ENCODE measurements at places on chromosomes 3 and 15.

DNA sequence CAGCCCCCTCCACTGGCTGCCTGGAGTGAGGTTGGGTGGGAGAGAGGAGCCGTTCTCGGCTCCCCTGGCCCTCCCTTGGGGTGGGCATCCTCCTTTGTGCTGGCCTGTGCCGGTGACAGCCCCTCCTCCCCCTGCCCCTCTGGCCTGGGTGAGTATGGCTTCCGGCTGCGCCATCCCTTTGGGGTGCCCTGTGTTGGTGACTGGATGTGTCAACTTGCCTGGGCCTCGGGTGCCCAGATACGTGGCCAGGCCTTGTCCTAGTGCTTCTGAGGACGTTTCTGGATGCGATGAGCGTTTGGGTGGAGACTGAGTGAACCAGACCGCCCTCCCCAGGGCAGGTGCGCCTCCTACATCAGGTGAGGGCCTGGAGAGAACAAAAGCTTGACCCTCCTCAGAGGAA, 59.7 kb downstream of the PLXNA1 start:
- DNase-seq: no peak

- DNase-seq: no peak
Measured at GRCh38 chr3:48596157-48596556, 1.0 kb upstream of the COL7A1 start.

- no peak for DNase-seq
Measured at GRCh38 chr3:142004025-142004424, 127.6 kb downstream of the ATP1B3 start.

DNA sequence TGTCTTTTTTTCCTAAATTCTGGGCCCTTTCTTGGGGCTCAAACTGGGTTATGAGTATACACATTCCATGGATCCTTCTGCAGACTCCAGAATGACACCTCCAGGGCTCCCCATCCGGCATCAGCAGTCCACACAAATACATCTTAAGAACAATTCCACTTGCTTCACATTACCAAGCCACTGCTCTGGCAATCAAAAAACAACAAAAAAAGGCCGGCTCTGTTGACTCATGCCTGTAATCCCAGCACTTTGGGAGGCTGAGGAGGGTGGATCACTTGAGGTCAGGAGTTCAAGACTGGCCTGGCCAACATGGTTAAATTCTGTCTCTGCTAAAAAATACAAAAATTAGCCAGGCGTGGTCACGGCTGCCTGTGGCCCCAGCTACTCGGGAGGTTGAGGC, 49.9 kb upstream of the LPP start:
- DNase-seq: no peak

DNA sequence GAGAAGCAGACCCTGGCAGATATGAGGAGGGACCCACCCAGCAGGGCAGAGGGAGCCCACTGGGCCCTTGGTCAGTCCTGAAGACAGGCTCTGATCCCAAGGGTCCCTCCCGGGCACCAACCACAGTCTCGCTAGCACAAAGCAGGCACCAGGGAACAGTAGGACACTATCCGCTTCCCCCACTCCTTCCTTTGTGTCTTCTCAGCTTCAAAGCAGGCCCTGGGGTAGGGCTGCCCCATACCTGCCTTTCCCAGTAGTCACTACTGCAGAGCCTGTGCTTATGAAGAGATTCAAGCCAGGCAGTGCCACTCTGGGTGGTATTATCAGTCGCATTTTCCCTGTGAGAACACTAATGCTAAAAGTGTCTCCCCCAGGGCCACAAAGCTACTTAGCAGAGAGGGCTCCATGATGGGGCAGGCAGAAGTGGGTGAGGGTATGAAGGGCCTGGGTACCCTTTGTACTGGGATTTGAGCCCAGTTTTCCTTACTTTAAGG, 32.7 kb downstream of the SRPRB start:
- DNase-seq: no peak

DNA sequence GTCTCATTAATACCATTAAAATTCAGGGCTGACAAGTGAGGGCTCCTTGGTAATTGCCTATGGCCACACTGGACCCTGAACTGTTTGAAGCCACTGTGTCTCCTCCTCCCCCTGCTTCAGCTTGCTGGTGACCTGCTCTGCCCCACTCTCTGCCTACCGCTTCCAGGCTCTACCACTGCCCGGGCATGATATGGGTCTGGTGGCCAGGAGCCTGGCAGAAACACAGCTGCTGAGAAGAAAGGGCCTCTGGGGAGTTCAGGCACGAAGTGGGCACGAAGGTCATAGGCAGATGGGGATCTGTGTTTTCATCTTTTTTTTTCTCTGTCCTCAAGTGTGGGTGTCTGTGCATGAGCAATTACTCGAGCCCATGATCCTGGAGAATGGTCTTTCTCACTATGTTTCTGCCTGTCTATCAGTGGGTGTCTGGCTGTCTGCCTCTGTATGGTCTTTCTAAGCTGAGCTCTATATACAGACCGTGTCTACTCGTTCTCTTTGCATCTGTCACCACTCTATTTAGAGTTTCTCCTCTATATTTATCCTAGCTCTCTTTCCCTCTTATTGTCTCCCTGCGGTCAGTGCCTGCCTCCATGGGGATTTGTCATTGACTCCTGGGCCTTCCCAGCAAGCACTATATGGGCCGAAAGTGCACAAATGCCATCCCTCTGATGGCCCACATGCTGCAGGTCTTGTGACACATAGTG, 42.1 kb upstream of the EPHB1 start:
- no peak for DNase-seq

GRCh38 chr3:179278151-179278550, 27.2 kb upstream of the KCNMB3 start:
- no peak for DNase-seq

DNA sequence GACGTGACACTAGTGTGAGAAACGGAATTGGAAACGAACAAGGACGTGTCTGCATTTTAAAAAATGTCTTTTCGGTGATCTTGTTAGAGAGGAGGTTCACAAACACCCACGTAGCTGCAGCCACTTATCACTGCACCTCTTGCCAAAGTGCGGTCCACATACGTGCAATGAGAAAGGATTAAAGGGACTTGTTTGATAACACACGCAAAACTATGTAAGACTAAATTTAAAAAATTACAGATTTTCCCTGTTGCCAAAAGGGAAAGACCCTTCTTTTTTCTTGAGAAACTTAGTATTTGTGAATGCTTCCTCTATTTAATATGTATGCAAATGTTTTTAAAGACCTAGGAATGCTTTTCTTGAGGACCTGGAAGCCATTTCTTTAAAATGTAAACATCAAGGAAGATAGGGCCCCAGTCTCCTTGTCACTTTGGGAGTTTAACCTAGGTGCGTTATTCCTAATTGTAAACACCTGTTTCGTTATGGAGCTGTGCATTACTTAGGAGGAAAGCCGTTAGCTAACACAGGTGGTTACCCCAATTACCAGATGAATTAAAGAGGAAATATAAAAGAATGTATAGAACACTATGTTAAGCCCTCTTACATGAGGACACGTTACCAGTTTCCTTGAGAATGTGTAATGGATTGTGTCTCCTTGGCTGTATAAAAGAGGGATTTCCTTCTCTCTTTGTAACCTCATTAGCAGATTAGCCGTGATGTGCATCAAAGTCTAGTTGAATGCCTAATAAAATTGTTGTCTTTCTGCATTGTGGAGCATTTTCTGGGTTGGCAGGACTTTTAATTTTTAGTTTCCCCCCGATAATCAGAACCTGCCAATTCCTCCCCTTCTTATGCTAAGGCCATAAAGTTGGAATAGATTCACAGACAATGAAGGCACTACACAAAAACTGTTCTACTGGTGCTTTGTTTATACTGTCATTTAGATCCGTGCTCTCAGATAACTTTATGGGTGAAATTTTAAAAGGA, 1.0 kb downstream of the LEKR1 start:
- DNase-seq: no peak

GRCh38 chr3:140469491-140469890, 208.4 kb upstream of the TRIM42 start:
- DNase-seq: no peak

DNA sequence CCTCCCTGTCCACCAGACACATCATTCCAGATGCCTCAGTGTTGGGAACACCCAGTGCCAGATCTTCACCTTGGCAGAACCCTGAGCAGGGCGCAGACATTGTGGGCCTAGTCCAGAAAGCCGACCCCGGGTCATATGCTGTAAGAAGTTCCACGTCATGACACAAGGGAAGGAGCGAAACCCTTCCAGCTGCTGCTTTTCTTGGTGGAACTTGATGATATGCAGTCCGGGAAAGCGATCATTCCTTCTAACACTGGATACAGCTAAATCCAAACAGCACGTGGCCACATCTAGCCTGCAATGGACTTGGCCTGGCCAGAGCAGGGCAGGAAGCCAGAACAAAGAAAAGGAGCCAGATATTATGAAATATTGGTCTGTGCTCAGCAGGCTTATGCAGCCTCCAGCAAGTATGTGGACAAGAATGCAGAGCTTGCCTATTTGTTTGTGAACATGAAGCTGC, 22.0 kb downstream of the GASK1A start:
- DNase-seq: no peak

DNA sequence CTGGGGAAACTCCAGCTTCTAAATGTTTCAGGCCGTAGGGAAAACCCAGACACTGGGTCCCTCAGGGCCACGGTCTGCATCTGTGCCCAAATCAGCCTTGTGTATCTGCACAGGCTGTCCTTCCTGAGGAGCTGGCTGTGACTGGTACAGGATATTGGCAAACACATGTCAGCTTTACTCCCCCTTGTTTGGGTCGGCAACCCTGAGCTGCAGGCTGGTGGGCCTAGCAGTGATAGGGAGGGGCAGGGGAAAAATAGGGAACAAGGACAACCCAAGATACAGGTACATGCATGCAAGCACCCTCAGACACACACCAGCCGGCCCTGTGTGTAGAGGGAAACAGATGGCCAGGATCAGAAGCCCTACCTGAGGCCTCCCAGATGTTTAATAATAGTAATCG, 28.7 kb upstream of the HCN4 start:
- DNase-seq: no peak

DNA sequence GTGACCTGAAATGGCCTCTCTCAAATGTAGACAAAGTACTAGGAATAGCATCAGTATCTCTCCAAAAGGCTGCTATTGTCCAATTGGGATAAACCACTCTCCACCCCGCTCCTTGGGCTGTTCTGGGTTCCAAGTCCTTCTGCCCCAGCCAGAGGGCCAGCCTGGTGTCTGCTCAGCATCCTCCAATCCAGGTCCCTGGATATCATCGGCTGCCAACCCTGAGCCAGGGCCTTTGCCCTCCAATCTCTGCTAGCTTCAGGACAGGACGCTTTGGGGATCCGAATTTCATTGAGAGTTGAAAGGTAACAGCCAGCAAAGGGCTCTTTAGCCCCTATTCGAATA, 119.3 kb upstream of the ADPGK start:
- no peak for DNase-seq

DNA sequence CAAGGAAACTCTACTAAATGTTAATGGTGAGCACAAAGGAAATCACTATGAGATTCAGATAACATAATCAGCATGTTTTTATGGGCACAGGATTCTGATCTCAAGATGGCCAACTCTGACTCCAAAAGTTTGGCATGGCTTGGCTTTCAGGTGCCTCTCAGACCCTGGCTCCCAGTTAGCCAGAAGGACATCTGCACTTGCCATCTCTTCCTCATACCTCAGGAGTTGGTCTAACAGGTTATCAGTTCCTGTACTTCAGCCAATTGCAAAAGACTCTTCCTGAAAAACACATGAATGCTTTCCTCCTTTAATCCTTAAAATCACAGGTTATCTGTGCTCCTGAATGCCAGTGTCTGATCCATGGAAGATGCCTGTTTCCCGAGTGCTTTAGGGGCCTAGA, 25.0 kb downstream of the TMPRSS7 start:
- no peak for DNase-seq

DNA sequence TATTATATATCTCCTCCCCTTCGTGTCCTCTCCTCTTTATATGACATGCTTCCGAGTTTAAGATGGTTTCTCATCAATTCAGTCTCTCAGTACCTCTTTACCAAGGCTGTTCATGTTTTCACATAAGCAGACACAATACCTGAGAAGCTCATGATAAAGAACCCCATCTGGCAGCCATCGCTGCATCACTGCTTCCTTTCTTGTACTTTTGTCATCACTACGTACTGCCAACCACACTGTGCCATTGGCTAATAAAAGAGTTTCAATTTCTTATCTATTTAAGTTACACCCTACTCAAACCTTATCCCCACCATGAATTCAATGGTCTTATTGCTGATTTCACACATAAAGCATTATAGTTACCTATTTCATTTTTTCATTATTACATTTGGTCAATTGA, 484.7 kb upstream of the CNTN4 start:
- no peak for DNase-seq

GRCh38 chr3:24154013-24154695, 209.1 kb downstream of the NR1D2 start:
- DNase-seq: no peak

- DNase-seq: peak; percentile 67
Measured at GRCh38 chr15:74541494-74542165, 610 bp downstream of the ARID3B start.

DNA sequence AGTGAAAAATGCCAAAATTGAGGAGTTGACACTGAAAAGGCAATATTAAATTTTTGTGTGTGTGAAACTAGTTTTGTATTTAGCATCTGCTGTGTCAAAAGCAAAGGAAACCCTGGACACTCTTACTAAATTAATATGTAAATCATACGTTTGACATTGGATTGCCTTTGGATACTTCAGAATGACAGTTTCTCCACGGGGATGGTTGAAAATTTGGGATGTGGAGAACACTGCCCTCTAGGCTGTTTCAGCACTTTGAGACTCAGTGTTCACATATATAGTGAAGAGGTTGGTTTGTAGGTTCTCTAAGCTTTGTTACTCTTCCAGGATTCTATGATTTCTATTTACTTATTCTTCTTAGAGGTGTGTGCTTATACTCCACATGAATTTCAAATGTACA, 3.0 kb downstream of the ROBO2 start:
- DNase-seq: no peak

GRCh38 chr15:92102395-92102755, 248.9 kb downstream of the SLCO3A1 start:
- DNase-seq: no peak

GRCh38 chr3:12954891-12955650, 113.7 kb upstream of the RPL32 start:
- no peak for DNase-seq

DNA sequence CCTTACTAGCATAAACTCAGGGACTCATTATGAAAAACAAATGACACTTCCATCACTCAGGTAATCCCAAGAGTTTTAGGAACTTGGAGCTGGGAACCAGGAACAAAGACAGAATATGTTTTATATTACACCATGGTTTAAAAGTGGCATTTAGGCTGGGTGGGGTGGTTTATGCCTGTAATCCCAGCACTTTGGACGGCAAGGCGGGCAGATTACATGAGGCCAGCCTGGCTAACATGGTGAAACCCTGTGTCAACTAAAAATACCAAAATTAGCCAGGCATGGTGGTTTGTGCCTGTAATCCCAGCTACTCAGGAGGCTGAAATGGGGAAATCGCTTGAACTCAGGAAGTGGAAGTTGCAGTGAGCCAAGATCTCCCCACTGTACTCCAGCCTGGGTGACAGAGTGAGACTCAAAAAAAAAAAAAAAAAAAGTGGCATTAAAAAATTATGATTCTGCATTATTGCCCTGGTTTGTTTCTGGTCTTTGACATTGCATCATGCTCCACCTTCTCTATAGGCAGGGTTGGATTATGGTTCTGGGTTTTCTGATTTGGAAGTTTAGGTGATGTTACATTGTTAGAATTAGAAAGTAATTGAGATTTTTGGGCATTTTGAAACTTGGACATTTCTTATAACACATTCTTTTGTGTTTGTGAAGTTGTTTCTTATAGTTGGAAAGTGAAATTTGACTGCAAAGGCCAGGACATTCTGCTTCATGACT, 19.0 kb downstream of the SQOR start:
- no peak for DNase-seq

Data from kidney capillary endothelial cell (primary cell).